ENCODE measurements at places on chromosomes 2 and 18. TPM values are rescaled to one million over a fixed set of nuclear protein-coding genes. Genes with fewer than 3 reads are reported as not detected.

GRCh38 chr2:70668432-70668831 is 99.6 kb downstream of the ADD2 start:
- DNase-seq: no peak

DNA sequence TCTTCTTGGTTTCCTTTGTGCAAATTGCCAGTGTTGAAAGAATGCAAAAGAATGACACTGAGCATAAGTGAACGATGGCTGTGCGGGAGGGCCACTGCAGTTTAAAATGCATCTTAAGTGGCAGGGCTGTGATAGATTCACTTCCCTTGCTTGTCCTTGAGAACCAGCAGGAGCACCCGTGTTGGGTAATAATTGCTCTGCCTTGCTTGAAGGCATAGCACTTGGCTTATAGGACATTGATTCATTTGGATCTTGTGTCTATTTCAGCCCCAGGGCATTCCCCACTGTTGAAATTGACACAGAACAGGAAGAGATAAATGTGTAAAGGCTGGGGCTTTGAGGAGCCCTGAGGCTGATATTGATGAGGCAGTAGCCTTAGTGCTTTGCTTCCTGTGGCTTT is 1003.7 kb upstream of the GYPC start:
- DNase-seq: no peak

DNA sequence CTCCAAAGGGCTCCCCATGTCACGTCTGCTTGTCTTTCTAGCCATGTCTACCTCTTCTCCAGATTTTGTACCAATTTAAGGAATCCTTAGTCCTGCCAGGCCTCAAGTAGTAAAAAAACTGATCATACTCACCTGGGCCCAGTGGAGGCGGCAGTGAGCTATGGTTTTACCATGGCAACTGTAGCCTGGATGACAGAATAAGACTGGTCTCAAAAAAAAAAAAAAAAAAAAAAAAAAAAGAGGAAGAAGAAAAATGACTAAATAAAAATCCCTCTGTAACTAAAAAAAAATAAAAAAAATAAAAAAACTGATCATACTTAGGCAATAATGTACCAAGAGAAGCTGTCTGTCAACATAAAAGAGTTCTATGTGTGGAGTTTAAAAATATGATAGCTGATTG is 221.6 kb downstream of the NR4A2 start:
- DNase-seq: peak; percentile 46

DNA sequence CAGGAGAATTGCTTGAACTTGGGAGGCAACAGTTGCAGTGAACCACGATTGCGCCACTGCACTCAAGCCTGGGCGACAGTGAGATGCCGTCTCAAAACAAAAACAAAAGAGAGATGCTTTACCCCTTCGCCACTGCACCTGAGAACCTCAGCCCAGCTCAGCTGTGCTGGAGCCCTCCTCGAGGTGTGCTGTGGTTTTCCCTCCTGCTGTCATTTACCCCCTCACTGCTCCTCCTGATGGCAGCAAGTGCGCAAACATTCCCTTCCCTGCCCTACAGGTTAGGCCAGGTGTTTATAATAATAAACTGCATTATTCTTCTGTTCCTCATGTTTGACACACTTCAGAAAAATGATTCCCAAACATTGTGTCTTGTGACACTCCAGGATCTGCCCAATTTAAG is 8.4 kb downstream of the FBXO36 start:
- DNase-seq: no peak

DNA sequence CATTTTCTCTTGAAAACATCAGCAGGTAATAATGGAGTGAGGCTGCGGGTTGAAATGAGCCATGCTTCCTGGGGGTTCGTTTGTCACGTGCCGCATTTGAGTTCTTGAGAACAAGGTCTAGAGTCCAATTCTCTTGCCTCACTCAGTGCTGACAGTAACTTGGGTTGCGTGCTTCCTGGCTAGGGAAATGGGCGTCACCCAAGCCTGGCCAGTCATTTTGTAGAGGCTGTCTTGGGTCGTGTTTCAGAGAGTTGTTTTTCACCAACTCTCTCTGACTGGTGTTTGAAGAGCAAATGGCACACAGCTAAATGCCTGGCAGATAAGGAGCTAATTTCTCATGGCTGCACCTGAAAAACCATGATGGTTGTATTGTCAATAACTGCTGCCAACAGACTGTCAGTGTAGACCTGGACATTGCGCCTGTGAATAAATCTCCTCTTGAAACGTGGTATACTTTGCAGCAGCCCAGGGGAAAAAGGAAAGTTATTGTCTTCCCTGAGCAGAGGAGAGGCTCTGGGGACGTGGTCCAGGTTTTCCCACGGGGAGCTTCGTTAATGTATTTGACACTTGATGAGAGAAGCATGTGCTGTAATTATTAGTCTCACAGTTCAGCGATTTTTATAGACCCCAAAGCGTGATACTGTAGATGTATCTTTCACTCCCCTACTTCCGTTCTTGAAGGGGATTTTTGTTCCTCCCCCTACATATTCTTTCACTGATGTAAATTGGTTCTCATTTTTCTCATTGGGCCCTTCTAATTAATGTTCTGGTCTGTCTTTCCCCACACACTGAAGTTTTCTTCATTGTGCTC is 196.0 kb downstream of the FHOD3 start:
- no peak for DNase-seq

- no peak for DNase-seq
Measured at GRCh38 chr2:27078267-27079194, at the start of gene EMILIN1. Gene EMILIN1, plus strand, starts transcription at chr2:27078615. Its CDS starts 451 bp downstream, at chr2:27079066.

DNA sequence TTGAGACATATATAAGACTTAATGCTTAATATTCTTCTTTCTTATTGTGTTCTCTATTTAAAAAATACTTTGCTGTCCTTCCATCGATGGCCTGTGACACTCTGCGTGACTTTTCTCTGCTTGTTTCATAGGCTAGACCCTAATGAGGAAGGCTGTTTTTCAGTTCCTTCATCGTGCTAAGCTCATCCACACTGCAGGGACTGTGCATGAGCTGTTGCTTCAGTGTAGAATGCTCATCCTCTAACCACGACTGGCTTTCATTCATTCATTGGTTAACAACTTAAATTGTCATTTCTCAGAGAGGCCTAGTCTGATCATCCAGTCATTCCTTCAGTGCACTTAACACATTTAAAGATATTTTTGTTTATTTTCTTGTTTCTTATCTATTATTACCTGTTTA is 134.4 kb downstream of the CCDC85A start:
- no peak for DNase-seq

GRCh38 chr18:77207540-77207939 is 42.1 kb upstream of the GALR1 start:
- peak; percentile 69 for DNase-seq

GRCh38 chr2:128472789-128473174 is 154.1 kb upstream of the HS6ST1 start:
- DNase-seq: no peak

DNA sequence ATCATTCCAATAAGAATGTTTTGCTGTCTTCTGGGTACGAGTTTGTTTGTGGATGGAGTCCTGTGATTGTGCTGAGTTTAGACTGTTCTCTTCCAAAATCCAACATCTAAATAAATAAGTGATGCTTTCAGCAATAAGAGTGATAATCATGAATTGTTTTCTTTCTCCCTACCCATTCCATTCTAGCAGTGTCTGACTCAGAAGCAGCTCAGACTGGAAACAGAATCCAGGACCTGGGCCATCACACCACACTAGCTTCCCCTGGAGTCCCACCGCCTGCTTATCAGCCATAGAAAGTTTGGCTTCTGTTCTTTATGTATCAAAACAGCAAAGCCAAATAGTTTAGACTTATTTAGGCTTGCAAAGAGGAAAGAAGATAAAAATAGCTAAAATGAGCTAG is 76.4 kb upstream of the CNGA3 start:
- DNase-seq: no peak

DNA sequence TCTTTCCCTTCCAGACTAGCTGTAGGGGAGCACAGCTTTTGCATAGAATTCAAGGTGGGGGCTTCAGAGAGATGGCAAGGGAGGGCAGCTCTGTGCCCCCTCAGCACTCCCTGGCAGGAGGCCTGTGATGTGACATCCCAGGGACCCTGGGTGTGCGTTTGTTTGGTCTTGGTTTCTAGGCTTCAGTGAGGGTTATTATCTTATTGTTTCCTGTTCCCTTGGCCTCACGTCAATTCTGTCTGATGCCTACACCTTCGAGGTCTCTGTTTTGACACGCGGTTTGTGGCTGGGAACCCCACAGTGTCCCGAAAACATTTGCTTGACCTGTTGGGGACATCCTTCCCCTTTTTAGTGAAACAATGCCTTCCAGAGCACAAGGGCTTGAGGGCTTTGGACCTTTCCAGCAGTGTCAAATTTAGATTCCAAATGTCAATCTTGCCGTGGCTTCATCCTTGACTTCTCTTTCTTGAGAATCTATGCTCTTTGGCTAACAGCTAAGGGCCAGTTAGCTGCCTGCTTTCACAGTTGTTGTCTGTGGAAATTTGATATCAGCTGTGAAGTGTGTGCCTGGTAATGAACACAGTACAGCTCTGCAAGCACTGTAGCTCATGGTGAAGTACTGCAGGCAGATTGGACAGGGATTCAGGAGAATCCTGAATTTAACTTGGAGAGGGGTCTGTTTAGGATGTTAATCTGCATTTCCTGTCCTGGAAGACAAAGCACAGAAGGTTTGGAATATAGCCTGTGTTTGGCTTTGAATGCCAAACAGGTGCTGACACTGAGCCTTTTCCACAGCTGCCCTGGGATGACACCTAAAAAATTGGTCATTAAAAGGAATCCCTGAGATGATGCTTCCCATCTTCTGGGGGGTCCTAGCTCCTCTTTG is 108.2 kb upstream of the CXCR4 start:
- no peak for DNase-seq

GRCh38 chr18:8116341-8117005 is 492.8 kb upstream of the RAB12 start:
- DNase-seq: peak; percentile 76

DNA sequence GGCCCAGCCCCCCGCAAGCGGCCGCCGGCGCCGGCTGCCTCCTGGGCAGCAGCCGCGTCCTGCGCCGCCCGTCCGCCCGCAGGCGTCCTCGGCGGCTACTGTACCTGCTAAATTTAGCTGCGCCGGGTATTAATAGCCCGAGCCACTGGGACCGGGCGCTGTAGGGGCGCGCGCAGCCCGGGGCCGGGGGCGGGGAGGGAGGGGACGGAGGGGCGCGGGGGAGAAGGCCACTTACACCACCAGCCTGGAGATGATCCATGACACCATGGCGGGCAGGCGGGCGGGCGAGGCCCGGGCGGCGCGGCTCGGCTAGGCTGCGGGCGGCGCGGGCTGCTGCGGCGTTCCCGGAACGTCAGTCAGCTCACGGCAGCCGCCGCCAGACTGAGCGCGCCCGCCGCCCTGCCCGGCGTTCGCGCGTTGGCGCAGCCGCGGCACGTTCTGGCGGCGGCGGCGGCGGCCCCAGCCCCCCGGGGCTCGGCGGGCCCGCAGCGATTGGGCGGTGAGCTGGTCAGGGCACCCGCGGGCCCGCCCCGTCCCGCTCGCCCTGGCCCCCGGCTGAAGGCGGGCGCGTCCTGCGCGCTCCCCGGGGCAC is at the start of gene REEP1:
Gene REEP1 (minus strand): TSS at position 383 of the 592 bp plus-strand sequence. CDS start 116 bp downstream, at position 267.
- no peak for DNase-seq

- DNase-seq: no peak
Measured at GRCh38 chr18:43964666-43965065, 687.4 kb upstream of the SYT4 start.

DNA sequence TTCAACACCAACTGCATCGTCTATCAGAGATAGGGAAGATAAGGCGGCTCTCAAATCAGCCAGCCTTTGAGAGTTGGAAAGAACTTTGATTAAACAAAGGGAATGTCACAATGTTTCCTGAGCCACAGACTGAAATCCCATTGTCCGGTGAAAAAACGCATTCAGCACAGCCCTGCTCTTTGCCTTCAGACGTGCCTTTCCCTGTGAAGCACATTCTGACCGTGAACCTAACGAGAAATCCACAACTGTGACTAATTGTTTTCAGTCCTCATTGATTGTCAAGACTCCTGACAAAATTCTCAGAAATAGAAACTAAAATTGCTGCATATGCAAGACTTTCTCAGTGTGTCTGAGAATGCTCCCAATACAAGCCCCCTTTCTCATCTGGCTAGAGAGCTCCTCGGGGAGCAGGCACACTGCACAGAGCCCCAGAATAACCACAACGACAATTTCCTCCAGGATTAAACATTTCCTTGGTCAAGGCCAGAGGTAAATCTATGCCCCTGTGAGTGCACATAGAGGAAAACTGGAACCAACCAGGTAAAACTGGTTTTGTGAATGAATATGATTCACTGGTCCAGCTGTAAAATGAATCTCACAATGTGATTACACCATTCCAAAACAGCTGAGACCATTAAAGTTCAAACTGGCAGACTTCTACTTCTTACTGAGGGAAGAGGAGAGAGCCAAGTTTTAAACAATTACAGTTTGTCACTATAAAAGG is 561.9 kb upstream of the ID2 start:
- DNase-seq: peak; percentile 68

DNA sequence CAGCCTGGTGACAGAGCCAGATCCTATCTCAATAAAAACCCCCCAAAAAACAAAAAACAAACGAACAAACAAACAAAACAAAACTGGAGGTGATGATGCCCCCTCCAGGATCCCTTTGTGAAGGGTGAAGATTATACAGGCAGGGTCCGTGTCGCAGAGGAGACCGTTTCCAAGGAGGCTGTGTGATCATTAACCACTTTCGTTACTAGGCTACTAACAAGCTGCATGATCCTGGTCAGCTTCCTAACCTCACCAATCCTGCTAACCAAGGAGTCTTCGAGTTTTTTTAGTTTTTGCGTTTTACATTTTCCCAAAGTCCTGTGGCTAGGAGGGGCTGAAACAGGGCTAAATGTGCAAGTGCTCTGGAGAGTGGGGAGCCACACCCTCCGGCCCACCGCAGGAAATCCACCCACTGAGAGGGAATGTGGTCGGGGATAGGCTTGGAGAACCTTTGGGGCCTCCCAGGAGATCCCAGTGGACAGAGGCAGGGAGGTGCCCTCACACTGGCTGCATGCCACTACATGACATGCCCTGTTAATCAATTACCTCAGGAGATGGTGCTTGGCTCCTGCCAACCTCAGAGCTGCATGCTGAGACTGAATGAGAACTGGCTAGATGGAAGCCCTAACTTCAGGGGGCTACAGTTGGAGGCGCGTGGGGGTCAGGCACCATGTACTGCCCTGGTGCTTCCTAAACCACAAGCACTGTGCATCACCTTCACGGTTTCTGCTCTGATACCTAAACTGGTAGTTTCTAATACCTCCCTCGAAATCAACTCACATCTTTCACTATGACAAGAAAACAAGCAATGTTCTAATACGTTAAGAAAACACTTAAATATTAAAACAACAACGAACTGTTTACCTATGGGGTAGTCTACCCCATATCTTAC is 67.5 kb upstream of the RGPD5 start:
- DNase-seq: no peak

- no peak for DNase-seq
Measured at GRCh38 chr2:177633111-177633510, 240.5 kb downstream of the AGPS start.

- no peak for DNase-seq
Measured at GRCh38 chr18:45860971-45861370, 35.5 kb downstream of the SIGLEC15 start.

GRCh38 chr2:120632796-120633646 is 102.6 kb upstream of the GLI2 start:
- DNase-seq: no peak

Gene CBLN2
- not detected for total RNA-seq

Gene AKAIN1
- not detected for total RNA-seq

Gene UNC50
- 36.9 TPM for total RNA-seq

Gene TUBA4B
- not detected for total RNA-seq

Gene DAPL1
- not detected for total RNA-seq

Gene CWC22
- total RNA-seq: 38.8 TPM

Gene DES
- total RNA-seq: not detected

Gene RND3
- total RNA-seq: 158 TPM

Gene CRYGA
- total RNA-seq: not detected

Gene DHRS9
- not detected for total RNA-seq
